Activated CD8-positive, alpha-beta memory T cell treated with anti-CD3 and anti-CD28 coated beads, Interleukin-2, amount 50 U/mL, for 4 hours (primary cell): ENCODE measurements at places on chromosomes 16 and 17.

- DNase-seq, result no peak
Observed at GRCh38 chr17:63703029-63703428, 3.1 kb upstream of the LIMD2 start.

- no peak for DNase-seq
Observed at GRCh38 chr17:27495460-27495859, 39.2 kb downstream of the KSR1 start.

GRCh38 chr16:17171250-17172143 lies 299.3 kb downstream of the XYLT1 start:
- DNase-seq, result no peak

DNA sequence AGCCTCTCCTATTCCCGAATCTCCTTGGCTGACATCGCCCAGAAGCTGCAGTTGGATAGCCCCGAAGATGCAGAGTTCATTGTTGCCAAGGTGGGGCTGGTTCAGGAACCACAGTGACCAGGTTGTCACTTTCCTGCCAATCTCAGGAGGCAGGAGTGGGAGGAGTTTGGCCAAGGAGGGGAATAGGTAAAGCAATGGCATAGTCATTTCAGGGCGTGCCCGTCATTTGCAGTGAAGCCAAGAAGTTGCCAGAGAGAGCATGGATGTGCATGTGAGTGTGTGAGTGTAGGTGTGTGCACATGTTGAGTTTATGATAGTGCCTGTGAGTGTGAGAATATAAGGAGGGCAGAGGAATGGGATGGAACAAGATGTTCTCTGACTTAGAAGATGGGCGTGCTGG lies 14.8 kb downstream of the PSMD3 start:
- no peak for DNase-seq

- DNase-seq, result no peak
Observed at GRCh38 chr17:80624864-80625263, 80.2 kb downstream of the RPTOR start.
